ENCODE measurements at places on chromosomes 7 and 10. TPM values are rescaled to one million over a fixed set of nuclear protein-coding genes. Genes with fewer than 3 reads are reported as not detected.
A peak's percentile ranks its signal among the peaks of the same experiment; 100 is the strongest.

TBXAS1 gene
- total RNA-seq, result 18.0 TPM

DNA sequence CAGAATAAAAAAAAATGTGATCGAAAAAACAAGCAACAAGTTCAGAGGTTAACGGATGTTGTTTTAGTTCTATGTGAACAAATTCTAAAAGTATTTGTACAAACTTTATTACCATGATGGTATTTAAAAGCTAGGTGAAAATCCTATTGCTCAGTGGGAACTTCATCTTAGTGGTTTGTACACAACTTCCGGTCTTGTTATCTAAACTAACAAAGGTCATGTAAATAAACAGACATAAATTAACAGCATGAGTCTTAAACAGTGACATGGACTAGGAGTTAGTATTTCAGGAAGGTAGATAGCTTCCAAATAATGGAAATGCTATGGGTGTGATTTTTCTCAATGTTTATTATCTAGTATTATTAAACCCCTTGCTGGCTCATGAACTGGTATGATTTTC lies 83.8 kb downstream of the SPAG6 start:
- no peaks in the 10 kb centered on the region for H3K36me3 ChIP-seq
- no peak overlapping the region for H3K4me3 ChIP-seq
- H3K27ac ChIP-seq, result no peak overlapping the region
- no peak for DNase-seq

DNA sequence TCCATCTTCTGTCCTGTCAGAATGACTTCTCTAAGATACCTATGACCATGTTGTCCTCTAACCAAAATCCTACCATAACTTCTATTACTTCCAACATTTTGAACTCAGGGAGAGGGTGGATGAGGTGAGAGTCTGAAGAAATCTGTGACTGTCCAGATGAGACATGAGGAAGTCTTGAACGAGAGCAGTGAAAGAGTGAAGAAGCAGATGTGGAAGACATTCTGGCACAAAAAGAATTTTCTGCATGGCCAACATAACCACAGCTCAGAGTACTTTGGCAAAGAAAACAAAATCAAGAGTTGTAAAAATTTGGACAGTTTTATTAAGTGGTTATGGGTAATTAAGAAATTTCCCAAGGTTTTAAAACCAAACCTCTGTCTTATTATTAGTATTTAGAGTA lies 141.6 kb downstream of the CPEB3 start:
- H3K27me3 ChIP-seq, result no peaks in the 10 kb centered on the region
- H3K36me3 ChIP-seq, result no peaks in the 10 kb centered on the region
- no peak overlapping the region for H3K27ac ChIP-seq
- no peak for DNase-seq
- H3K4me1 ChIP-seq, result no peaks in the 10 kb centered on the region
- no peak overlapping the region for H3K4me3 ChIP-seq

SYCE1 gene
- total RNA-seq, result 0.14 TPM

TAS2R3 gene
- total RNA-seq, result 8.0 TPM

PNPLA8 gene
- total RNA-seq, result 28.0 TPM

SCART1 gene
- total RNA-seq, result 10.5 TPM

- no peaks in the 10 kb centered on the region for H3K36me3 ChIP-seq
- H3K27me3 ChIP-seq, result no peaks in the 10 kb centered on the region
- H3K4me3 ChIP-seq, result no peak overlapping the region
- no peaks in the 10 kb centered on the region for H3K4me1 ChIP-seq
- no peak for DNase-seq
- H3K27ac ChIP-seq, result no peak overlapping the region
Observed at GRCh38 chr10:113368666-113369364, 184.0 kb upstream of the HABP2 start.

CPA2 gene
- not detected for total RNA-seq

DNA sequence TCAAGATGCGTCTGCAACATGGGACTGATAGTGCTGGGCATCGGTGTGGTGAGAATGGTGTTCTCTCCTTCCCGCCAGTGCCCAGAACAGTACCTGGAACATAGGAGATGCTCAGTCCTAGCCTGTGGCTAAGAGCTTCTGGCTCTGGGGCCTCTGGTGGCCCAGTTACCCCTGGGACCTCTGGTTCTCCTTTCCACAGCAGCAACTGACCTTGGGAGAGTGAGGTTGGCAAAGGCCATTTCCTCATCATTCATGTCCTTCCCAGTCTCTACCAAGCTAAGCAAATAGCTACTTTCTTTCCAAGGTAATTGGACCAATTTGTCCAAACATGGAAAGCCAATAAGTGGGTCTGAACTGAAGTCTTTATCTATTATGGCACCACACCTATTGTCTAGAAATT lies 11.6 kb upstream of the GOLGA7B start:
- H3K4me1 ChIP-seq, result no peaks in the 10 kb centered on the region
- H3K4me3 ChIP-seq, result no peak overlapping the region
- no peak for DNase-seq
- no peak overlapping the region for H3K27ac ChIP-seq

DNA sequence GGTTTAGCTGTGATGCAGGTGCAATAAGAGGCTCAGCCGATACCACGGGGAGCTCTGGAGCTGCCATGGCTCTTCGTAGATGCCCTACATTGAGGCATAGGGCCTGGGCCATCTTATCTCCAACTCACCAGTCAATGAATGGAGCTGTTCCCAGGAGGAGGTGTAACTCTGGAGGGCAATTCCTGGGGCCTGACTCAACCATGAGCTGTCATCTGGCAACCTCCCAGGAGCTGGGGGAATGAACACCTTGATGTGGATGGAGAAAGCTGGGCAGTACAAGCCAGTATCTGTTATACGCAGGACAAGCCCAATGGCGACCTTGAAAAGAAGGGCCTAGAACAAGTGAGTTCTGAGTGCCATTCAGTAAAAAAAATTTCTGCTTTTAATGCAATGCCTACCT lies 224.0 kb upstream of the PLXDC2 start:
- no peaks in the 10 kb centered on the region for H3K36me3 ChIP-seq
- no peaks in the 10 kb centered on the region for H3K4me1 ChIP-seq
- no peak for DNase-seq
- H3K27me3 ChIP-seq, result no peaks in the 10 kb centered on the region
- no peak overlapping the region for H3K4me3 ChIP-seq

GRCh38 chr10:123454987-123455386 lies 211.2 kb upstream of the GPR26 start:
- no peak for DNase-seq
- H3K4me1 ChIP-seq, result no peaks in the 10 kb centered on the region
- H3K4me3 ChIP-seq, result no peak overlapping the region
- no peaks in the 10 kb centered on the region for H3K27me3 ChIP-seq
- no peaks in the 10 kb centered on the region for H3K36me3 ChIP-seq

GRCh38 chr10:17808971-17809841 lies at the start of gene MRC1:
Gene MRC1, plus strand, starts transcription at chr10:17809348. Its CDS starts 118 bp downstream, at chr10:17809466.
- no peak within 1 kb of the TSS for H3K4me3 ChIP-seq
- no peak for DNase-seq
- H3K4me1 ChIP-seq, result no peaks in the 10 kb centered on the region
- H3K27me3 ChIP-seq, result peaks cover 3% of the 10 kb centered on the region

DNA sequence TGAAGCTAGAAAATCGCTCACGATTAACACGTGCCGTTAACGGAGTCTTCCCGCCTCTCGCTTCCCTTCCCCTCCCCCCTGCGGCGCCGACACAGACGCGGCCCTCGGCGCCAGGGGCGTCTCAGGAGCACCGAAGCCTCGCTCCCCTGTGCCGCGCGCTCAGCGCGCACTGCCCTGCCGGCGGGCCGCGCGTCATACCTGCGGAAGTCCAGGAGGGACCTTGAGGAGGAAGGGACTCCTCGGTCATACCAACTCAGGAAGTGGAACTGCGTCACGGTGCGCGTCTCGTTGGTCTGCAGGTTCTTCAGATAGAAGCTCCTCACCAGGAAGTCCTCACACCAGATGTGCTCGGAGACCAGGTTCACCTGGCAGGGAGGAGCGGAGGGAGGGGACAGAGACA lies 239.6 kb downstream of the DNAJB6 start:
- no peak overlapping the region for H3K4me3 ChIP-seq
- H3K27me3 ChIP-seq, result no peaks in the 10 kb centered on the region
- peak; percentile 82 for DNase-seq
- H3K36me3 ChIP-seq, result no peaks in the 10 kb centered on the region
- H3K4me1 ChIP-seq, result peaks cover 11% of the 10 kb centered on the region

- no peaks in the 10 kb centered on the region for H3K4me1 ChIP-seq
- H3K36me3 ChIP-seq, result no peaks in the 10 kb centered on the region
- H3K27me3 ChIP-seq, result no peaks in the 10 kb centered on the region
- no peak for DNase-seq
- H3K27ac ChIP-seq, result no peak overlapping the region
Observed at GRCh38 chr10:77746047-77746707, 108.6 kb upstream of the KCNMA1 start.

GRCh38 chr10:125050383-125050782 lies 108.5 kb downstream of the ZRANB1 start:
- no peaks in the 10 kb centered on the region for H3K36me3 ChIP-seq
- H3K27ac ChIP-seq, result no peak overlapping the region
- H3K27me3 ChIP-seq, result no peaks in the 10 kb centered on the region
- no peak overlapping the region for H3K4me3 ChIP-seq

- H3K27ac ChIP-seq, result no peak overlapping the region
- no peaks in the 10 kb centered on the region for H3K36me3 ChIP-seq
- H3K4me1 ChIP-seq, result no peaks in the 10 kb centered on the region
- no peaks in the 10 kb centered on the region for H3K27me3 ChIP-seq
- H3K4me3 ChIP-seq, result no peak overlapping the region
- DNase-seq, result no peak
Observed at GRCh38 chr7:20558963-20559716, 56.3 kb upstream of the ABCB5 start.

HTR7 gene
- not detected for total RNA-seq

POLR3A gene
- 17.6 TPM for total RNA-seq

VSIR gene
- total RNA-seq, result 97.8 TPM

TUBAL3 gene
- not detected for total RNA-seq

- no peak for DNase-seq
- no peaks in the 10 kb centered on the region for H3K36me3 ChIP-seq
- H3K27me3 ChIP-seq, result no peaks in the 10 kb centered on the region
- no peak overlapping the region for H3K4me3 ChIP-seq
Observed at GRCh38 chr10:125559210-125559609, 123.8 kb downstream of the TEX36 start.

DNA sequence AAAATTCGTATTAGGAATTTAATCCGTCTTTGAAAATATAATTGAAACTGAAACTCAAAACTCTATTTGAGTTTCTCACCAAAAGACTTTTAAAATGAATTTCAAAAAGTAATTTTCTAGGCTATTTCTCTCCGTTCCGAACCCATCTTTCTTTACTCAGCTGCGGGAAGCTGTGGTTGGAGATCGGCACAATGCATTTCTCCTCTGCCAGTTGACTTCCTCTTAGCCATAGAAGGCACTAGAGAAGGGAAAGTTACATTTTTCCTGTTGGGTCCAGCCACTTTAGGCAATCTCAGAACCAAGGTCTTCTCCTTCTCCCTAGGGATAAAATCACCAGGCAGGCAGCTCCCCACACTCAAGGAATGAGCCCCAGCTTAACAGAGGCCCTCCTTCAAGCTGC lies 133.6 kb upstream of the COL1A2 start:
- no peaks in the 10 kb centered on the region for H3K36me3 ChIP-seq
- DNase-seq, result no peak
- no peaks in the 10 kb centered on the region for H3K4me1 ChIP-seq
- H3K4me3 ChIP-seq, result no peak overlapping the region
- H3K27ac ChIP-seq, result no peak overlapping the region
- no peaks in the 10 kb centered on the region for H3K27me3 ChIP-seq

PRKG1 gene
- 0.06 TPM for total RNA-seq

- no peaks in the 10 kb centered on the region for H3K4me1 ChIP-seq
Observed at GRCh38 chr7:124667312-124668153, 98.1 kb downstream of the GPR37 start.

- H3K4me3 ChIP-seq, result peak overlapping the region; percentile 17
- H3K36me3 ChIP-seq, result no peaks in the 10 kb centered on the region
- peak; percentile 70 for DNase-seq
- peak overlapping the region; percentile 15 for H3K27ac ChIP-seq
- peaks cover 27% of the 10 kb centered on the region for H3K4me1 ChIP-seq
- no peaks in the 10 kb centered on the region for H3K27me3 ChIP-seq
Observed at GRCh38 chr10:43816351-43817321, 168.0 kb upstream of the ZNF32 start.

EBF3 gene
- not detected for total RNA-seq

UCN3 gene
- not detected for total RNA-seq

DNA sequence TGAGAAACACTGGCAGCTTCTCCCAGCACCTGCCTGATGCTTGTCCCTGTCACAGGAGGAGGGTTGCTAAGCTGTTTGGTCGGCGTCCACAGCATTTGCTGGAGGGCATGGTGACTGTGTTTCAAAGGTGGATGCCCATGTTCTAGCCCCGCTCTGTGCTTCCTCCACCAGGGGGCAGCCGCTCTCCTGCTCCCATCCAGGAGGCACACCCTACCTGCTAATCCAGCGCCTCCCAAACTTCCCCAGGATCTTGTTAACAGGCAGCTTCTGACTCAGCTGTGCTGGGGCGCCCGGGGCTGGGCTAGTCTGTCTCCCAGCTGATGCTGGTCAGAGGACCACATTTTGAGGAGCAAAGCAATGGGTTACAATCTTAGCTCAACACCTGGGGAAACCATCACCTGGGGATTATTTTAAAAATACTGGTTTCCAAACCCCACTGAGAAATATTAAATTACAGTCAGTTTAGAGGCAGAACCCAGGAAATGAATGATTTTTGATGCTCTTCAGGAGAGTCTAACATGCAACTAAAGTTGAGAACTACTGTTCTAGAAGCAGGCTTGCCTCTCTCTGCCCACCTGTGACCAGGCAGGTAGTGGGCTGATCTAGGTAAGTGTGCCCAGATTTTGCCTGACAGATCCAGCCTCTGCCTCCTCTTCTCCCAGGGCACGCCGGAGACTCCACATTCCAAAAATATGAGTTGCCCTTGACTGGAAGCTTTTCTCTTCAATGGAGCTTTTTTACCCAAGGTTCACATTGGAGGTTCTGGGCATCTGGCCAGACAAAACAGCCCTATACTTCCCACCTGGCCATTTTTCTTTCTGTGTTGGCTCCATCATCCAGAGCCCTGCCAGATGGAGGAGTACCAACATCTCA lies 92.7 kb upstream of the GPR26 start:
- no peaks in the 10 kb centered on the region for H3K27me3 ChIP-seq
- no peaks in the 10 kb centered on the region for H3K4me1 ChIP-seq
- DNase-seq, result no peak
- no peak overlapping the region for H3K4me3 ChIP-seq
- H3K27ac ChIP-seq, result no peak overlapping the region
- H3K36me3 ChIP-seq, result no peaks in the 10 kb centered on the region

Measured in CD4-positive, alpha-beta memory T cell (primary cell).